ENCODE measurements at places on chromosomes 7 and 10.

DNA sequence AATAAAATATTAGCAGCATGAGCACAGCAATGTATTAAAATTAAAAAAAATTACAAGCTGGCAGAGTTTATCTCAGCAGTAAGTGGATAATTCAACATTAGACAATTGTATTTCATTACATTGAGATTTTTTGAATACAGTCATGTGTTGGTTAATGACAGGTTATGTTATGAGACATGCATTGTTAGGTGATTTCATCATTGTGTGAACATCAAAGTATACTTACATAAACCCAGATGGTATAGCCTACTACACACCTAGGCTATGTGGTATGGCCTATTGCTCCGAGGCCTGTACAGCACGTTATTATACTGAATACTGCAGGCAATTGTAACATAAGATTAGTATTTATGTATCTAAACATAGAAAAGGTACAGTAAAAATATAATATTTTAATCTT, 29.7 kb downstream of the CCDC6 start:
- DNase-seq = no peak

- DNase-seq = no peak
These were observed 23.5 kb downstream of the BLVRA start for GRCh38 chr7:43781726-43782607.

- DNase-seq = no peak
These were observed 196.0 kb upstream of the TMEM72 start for GRCh38 chr10:44715136-44715535.

DNA sequence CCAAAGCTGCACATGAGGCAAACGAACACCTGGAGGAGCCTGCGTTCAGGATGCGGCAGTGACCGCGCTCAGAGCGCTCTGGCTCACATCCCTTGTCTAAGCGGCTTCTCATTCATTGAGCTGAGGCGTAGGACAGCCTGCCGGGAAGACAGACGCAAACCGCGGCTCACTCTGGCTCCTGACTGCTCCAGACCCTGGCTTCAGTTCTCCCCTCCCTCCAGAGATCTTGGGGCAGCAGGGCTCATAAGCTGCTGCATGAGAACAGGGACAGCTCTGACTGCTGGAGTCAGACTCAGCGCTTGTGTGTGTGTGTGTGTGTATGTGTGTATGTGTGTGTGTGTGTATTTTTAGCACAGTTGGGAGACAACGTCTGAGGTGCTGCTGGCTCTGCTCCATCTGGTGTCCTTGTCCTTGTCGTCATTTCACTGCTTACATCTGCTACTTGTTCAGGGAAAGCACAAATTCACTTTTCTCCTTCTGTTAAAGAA, 15.8 kb upstream of the LYZL2 start:
- peak; percentile 32 for DNase-seq

DNA sequence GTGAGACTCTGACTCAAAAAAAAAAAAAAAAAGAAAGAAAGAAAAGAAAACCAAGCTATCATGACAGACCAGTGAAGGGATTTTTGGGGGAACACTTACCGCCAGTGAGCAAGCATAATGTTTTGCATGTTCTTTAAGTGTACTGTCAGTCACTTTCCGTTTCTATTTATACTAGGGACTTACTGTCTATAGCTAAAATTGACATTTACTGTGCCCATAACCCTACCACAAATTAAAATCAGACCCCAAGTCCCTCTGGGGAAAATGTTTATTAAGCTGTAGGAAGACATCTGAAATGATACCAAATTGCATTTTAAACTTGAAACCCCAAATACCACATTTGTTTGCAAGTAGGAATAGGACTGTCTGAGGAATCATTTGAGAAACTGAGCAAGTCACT, 252.8 kb downstream of the TRIL start:
- no peak for DNase-seq

DNA sequence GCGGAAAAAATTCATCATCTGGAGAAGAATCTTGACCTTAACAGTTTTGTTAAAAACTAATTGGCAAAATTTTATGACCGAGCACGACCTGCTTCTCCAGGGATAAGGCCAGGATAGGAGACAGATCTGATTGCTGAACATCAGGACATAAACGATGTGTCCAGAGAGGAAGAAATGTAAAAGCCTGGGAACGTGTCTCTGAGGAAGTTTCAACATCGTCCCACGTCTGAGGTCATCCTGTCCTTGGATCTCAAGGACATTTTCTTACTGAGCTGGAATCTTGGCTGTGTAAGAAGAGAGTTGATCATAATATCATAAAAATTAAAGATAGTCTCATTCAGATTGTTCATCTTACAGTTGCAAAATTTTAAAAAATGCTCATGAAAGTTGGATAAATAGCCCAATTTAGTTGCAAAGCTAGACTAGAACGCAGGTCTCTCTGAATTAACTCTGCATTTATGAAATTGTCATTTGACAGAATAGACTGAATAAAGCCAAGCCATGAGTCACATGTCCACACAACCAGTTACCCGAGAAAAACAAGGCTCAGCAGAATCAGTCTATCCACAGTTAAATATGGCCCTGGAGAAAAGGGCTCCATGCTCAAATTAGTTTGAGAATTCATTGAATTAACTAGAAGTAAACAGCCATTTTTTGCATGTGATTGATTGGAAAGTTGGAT, 120.0 kb upstream of the EGFR start:
- DNase-seq = no peak

DNA sequence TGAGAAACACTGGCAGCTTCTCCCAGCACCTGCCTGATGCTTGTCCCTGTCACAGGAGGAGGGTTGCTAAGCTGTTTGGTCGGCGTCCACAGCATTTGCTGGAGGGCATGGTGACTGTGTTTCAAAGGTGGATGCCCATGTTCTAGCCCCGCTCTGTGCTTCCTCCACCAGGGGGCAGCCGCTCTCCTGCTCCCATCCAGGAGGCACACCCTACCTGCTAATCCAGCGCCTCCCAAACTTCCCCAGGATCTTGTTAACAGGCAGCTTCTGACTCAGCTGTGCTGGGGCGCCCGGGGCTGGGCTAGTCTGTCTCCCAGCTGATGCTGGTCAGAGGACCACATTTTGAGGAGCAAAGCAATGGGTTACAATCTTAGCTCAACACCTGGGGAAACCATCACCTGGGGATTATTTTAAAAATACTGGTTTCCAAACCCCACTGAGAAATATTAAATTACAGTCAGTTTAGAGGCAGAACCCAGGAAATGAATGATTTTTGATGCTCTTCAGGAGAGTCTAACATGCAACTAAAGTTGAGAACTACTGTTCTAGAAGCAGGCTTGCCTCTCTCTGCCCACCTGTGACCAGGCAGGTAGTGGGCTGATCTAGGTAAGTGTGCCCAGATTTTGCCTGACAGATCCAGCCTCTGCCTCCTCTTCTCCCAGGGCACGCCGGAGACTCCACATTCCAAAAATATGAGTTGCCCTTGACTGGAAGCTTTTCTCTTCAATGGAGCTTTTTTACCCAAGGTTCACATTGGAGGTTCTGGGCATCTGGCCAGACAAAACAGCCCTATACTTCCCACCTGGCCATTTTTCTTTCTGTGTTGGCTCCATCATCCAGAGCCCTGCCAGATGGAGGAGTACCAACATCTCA, 92.7 kb upstream of the GPR26 start:
- DNase-seq = peak; percentile 52

GRCh38 chr10:63477927-63478326, 12.2 kb upstream of the JMJD1C start:
- no peak for DNase-seq

- DNase-seq = no peak
These were observed 1.4 kb downstream of the PHYHIPL start for GRCh38 chr10:59177836-59178235.

GRCh38 chr7:24911213-24911603, 68.8 kb downstream of the OSBPL3 start:
- DNase-seq = no peak

DNA sequence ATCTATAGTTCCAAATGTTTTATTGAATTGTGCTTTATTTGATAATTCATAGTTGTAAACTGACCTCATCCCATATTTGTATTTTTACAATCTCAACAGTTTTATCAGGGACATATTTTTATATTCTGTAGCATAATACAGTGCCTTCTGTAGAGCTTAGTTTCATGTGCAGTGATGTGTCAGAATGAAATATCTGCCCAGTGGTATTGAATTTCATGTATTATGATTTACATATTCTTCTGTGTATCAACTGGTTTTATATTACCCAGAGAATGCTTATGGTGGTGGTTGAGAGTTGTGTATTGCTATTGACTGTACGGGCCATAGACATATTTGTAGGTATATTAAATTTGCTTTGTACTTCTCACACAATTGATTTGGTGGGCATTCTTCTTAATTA, 89.9 kb downstream of the KAT6B start:
- no peak for DNase-seq

- peak; percentile 45 for DNase-seq
These were observed 6.6 kb upstream of the DEPP1 start for GRCh38 chr10:44985175-44985681.

GRCh38 chr7:5699467-5700384, 81.7 kb downstream of the RNF216 start:
- DNase-seq = no peak

DNA sequence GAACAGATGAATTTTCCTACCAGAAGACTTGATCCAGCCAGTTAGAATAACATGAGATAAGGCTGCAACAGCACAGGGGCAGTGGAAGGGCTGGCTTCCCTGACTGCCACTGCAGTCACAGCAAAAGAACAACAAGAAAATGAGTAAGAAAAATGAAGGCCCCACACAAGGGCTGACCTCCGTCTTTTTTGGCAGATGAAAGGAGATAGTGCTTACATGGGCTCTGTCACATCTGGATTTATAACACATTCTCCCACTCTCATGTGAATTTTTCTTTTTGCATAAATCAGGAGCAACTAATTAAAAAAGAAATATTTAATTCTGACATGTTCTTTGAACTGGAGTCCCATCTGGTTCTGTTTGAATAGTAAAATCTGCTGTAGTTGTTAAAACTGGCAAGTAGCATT, 99.6 kb downstream of the NRP1 start:
- DNase-seq = peak; percentile 56

GRCh38 chr7:91628742-91629141, 251.8 kb downstream of the MTERF1 start:
- peak; percentile 83 for DNase-seq

- DNase-seq = no peak
These were observed 150.5 kb downstream of the CRPPA start for GRCh38 chr7:16270844-16271243.

DNA sequence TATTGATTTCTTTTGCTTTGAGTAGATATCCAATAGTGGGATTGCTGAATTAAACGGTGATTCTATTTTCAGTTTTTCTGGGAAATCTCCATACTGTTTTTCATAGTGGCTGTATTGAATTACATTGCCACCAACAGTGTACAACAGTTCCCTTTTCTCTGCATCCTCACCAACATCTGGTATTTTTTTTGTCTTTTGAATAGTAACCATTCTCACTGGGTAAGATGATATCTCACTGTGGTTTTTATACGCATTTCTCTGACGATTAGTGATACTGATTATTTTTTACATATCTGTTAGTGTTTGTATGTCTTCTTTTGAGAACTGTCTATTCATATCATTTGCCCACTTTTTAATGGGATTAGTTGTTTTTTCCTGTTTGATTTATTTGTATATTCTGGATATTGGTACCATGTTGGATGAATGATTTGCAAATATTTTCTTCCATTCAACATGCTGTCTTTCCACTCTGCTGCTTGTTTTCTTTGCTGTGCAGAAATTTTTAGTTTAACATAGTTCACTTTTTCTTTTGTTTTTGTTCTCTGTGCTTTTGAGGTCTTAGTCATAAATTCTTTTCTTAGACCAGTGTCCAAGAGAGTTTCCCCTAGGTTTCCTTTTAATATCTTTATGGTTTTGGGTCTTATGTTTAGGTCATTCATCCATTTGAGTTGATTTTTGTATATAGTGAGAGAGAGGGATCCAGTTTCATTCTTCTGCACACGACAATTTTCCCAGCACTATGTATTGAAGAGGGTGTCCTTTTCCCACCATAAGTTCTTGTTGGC, 584.7 kb downstream of the PHTF2 start:
- no peak for DNase-seq

- DNase-seq = peak; percentile 83
These were observed 46.8 kb upstream of the SLC29A3 start for GRCh38 chr10:71272056-71272771.

GRCh38 chr7:29304756-29305155, 110.2 kb downstream of the CHN2 start:
- peak; percentile 36 for DNase-seq

GRCh38 chr10:131195116-131195515, 116.4 kb downstream of the TCERG1L start:
- no peak for DNase-seq

DNA sequence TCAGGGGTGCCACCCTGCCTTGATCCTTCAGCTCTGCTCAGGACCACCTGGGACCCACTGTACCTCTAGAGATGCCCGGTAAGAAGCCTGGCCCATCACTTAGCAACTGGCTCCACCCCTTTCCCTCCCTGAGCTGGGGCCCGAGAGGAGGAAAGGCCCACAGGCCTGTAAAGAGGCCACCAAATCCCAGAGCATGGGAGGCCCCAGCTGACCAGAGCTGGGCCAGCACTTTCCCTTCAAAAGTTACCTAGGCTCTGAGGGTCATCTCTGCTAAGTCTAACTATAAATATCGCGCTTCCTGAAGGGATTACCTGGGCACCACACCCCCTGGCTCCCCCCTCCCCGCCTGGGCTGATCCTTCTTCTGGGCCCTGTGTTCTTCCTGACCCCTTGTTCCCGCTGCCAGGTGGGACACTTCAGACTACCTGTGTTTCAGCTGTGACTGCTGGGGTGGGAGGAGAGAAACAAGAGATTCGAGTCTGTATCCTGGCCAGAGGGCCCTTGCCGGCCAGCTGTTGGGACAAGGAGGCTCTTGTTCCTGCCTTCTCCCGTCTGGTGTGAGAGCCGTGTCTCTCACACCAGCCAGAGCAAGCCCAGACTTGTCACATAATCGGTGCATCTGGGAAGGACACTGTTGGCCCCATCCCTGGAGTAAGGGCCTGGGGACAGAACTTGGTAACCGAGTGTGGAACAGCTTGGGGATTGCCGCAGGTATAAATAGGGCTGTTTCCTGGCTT, 22.8 kb upstream of the ANKRD2 start:
- no peak for DNase-seq

DNA sequence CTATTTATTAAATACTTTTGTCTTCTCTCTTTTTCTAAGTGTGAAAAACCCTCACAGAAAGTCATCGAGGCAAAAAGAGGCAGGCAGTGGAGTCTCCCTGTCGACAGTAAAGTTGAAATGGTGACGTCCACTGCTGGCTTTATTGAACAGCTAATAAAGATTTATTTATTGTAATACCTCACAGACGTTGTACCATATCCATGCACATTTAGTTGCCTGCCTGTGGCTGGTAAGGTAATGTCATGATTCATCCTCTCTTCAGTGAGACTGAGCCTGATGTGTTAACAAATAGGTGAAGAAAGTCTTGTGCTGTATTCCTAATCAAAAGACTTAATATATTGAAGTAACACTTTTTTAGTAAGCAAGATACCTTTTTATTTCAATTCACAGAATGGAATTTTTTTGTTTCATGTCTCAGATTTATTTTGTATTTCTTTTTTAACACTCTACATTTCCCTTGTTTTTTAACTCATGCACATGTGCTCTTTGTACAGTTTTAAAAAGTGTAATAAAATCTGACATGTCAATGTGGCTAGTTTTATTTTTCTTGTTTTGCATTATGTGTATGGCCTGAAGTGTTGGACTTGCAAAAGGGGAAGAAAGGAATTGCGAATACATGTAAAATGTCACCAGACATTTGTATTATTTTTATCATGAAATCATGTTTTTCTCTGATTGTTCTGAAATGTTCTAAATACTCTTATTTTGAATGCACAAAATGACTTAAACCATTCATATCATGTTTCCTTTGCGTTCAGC, 43.4 kb downstream of the TARP start:
- no peak for DNase-seq

GRCh38 chr10:48389846-48390557, 83.5 kb downstream of the MAPK8 start:
- DNase-seq = no peak

GRCh38 chr7:34759477-34760125, 101.6 kb downstream of the NPSR1 start:
- peak; percentile 60 for DNase-seq
